Left lung (tissue), 14 donors: ENCODE measurements at places on chromosomes 4 and X.
A peak's percentile ranks its signal among the peaks of the same experiment; 100 is the strongest.

- no peak for DNase-seq
These were observed 928.9 kb downstream of the ARAP2 start for GRCh38 chr4:35315419-35315818.

GRCh38 chr4:52103319-52103718, 52.2 kb downstream of the SPATA18 start:
- peak; percentile 35 for DNase-seq

DNA sequence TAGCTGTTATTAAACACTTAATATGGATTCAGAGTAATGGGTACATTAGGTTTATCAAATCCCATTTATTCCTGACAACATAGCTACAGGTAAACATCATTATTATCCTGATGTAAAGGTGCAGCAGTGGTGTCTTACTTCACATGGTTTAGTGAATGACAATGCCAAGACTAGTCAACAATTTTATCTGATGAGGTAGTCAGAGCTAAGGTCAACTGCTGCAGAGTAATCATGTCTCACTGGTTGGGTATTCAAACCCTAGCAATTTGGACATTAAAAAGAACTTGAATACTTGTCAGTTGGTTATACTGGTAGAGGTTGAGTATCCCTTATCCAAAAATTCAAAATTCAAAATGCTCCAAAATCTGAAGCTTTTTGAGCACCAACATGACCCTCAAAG, 117.6 kb downstream of the MAB21L2 start:
- no peak for DNase-seq

DNA sequence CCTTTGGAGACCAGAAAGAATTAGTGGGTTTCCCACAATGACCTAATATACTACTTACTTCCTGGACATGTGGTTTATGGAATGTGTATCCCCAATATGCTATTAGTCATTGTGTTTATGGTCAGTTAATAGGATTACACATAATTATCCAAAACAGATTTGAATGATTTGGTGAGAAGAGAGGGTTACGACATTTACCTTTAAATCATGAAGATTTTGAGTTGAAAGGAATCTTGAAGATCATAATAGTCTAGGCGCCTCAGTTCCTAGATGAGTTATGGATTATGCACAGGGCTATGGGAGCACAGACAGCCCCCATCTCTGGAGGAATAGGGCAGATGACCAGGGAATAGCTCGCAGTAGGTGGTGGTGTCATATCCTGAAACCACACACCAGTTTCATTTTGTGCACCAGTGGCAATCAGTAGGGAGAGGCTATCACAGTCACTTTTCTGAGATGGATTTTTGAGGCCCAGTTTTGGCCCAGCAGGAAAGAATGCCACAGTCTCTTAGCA, 61.3 kb downstream of the SEPTIN11 start:
- no peak for DNase-seq

DNA sequence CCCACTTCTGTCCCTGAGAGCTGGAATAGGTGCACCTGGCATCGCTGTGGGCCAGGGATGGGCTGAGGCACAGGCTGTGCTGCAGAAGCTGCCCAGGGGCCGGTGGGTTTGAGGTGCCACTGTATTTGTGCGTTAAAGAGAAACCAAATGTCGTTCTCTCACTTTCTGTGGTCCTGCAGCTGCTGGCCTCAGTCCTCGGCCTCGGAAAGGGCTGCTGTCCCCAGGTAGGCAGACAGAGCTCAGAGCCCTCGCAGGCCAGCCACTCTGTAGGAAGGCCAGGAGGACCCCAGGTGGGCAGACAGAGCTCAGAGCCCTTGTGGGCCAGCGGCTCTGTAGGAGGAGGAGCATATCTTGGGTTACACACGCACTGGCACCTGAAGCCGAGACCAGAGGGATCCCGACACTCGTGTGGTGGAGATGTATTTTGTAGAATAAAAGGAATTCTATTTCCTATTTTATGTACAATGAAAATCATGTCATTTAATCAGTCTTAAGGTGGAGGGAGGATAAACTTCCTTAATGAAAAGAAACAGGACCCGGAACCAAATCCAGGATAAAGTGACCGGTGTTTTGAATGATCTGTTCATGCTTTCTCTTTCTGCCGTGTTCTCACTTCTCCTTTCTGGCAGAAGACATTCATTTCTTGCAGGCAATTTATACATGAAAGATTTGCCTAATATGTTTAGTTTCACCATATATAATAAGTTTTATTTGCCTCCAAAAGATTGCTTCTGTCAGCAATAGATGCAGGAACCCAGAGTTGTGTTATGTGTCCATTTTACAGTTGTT, 54.4 kb upstream of the HGFAC start:
- no peak for DNase-seq

- DNase-seq, result no peak
These were observed 373 bp downstream of the ELOVL6 start for GRCh38 chr4:110198049-110198434.

DNA sequence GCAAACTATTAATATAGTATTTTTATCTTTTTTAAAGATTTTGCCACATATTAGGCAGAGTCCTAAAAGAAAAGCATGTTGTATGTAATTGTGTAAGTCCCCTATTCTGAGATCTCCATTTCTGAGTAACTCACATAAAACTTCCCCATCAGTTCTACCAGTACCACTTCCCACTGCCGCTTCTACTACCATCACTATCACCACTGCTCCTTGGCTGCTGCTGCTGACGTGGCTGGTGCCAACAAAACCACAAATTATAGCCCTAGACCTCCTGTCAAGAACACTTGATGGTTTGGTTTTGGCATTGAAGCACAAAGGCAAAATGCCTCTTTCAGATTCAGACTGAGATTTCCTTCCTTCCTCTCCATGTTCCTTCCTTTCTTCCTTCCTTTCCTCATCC, 106.4 kb downstream of the MMRN1 start:
- no peak for DNase-seq

- DNase-seq, result no peak
These were observed 24.2 kb upstream of the ARHGEF9 start for GRCh38 chrX:63809173-63809572.

DNA sequence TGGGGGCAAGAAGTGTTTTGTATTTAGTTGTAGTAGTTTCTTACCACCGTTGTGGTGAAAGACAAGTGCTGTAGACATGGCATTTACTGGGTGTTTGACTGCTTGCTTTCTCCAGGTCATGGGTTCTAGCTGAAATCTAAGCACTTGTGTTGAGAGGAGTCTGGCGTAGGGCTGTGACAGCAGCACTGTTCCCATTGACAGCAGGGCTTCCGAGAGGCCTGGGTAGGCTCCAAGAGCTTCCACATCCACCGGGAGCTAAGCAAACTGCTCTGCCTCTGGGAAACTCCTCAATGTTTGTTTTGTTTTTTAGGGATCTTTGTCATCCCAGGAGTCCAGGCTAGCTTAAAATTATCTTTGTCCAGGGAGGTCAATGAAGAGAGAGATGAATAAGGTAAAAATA, 44.3 kb downstream of the BMPR1B start:
- DNase-seq, result peak; percentile 28

GRCh38 chrX:118216087-118216486, 99.5 kb upstream of the KLHL13 start:
- DNase-seq, result no peak

DNA sequence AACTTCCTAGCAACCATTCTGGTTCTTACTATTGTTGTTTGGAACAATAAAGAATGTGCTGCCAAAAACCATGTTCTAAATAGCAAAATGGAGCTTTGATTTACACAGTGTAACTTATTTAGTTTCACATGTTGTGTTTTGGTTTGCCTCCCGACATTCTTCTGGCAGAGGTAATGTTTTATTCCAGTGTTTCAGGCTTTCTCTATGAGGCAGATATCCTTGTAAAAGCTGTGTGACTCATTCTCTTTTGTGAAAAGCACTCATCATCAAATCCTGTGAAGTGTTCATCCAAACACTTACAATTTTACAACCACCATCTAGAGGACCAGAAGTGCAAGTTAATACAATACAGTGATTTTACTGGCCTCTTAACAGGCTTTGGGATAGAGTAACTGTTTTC, 219.0 kb upstream of the GIMD1 start:
- no peak for DNase-seq

DNA sequence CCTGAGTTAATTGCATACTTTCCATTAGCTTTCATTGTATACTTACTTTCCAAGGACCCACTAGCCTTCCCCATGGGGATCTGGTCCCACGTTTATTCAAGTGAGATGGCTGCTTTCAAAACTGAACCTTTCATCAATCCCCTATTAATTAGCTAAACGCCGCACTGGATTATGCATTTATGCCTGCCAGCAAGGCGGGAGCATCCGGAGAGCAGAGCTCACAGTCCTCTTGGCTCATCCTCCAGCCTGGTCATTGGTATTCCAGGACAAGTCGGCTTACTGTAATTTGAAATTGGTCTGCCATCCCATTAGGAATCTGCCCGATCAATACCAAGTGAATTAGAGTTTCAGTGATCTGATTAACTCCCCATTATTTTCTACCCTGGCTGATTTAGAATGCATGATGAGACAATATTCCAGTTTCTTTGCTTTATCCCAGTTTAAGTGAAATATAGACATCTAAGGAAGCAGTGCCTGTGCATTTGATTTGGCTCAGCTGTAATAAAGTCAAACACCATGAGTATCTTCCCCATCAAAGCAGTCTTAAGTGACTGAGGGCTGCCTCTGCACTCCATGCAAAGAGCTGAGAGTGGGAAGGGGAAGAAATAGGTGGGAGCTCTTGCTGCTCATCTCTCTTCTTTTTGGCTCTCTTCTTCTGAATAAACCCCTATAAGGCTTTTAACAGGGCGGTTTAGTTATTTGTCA, 411.4 kb downstream of the GPAT3 start:
- DNase-seq, result no peak

GRCh38 chr4:113758372-113758771, 3.2 kb downstream of the CAMK2D start:
- DNase-seq, result no peak

- no peak for DNase-seq
These were observed 24.1 kb upstream of the AREG start for GRCh38 chr4:74420863-74421262.

- no peak for DNase-seq
These were observed 637.4 kb downstream of the ZNF674 start for GRCh38 chrX:45907786-45908185.

- DNase-seq, result no peak
These were observed 145.3 kb downstream of the MID1 start for GRCh38 chrX:10474913-10475568.
